ENCODE measurements at places on chromosomes 3 and 15.

DNA sequence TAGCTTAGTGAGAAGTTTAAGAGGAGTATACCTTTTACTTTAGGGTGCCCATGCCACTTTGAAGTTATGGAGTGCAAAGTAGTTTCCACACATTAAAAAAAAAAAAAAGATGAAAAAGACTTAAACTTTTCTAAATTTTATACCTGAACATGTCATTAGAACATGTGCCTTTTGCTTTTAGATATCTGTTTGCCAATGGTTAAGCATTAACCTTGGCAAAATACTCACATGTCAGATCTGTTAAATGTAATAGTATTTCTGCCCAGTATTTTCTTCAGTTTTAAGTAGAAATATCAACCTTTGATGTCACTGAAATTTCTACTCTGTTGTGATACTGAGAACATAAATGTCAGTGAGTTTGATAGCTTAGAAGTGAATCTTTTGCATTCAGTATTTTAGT is 12.2 kb downstream of the ZFAND6 start:
- DNase-seq, result no peak

- DNase-seq, result no peak
These were observed 213.8 kb downstream of the RPLP1 start for GRCh38 chr15:69666441-69666882.

DNA sequence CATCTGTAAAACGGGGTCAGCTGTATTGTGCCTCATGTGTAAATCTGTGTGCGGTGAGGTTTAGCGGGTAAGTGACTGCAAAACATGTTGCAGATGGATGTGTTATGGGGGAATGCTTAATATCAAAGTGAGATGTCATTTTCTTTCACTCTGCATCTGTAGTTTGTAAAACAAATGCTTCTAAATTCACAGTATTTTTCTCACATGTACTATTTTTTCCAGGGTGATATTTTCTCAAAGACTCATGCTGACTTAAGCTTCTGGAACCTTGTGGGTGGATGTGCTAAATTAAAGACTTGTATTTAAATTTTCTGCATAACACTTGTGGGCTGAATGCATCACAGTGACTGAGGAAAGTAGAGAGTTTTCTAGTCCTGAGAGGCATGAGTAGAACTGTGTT is 115.2 kb upstream of the TP63 start:
- DNase-seq, result no peak

DNA sequence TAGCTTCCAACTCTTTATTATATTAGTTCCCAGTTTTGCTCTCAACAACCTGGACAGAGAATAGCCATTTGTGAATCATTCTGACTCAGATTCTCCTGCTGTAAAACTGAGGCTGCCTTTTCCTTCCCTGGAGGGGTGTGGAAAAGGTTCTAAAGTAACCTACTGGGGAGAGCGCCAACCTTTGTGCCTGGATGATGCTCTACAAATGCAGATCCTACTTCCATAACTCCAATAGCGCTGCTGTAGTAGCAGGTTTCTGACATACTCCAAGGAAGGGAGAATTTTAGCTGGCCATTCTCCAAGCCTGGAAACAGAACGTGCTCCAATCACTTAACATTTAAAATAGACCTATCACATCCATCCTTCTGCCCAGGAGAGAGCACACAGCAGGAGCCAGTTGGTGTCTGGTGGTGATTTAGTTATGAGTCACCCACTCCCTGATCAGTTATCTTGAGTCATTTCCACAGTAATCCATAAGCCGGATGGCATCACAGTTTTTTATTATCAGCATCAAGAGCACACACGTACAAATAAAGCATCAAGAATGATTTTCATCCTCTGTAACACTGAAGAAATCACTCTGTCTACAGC is 38.3 kb downstream of the MYH15 start:
- no peak for DNase-seq

DNA sequence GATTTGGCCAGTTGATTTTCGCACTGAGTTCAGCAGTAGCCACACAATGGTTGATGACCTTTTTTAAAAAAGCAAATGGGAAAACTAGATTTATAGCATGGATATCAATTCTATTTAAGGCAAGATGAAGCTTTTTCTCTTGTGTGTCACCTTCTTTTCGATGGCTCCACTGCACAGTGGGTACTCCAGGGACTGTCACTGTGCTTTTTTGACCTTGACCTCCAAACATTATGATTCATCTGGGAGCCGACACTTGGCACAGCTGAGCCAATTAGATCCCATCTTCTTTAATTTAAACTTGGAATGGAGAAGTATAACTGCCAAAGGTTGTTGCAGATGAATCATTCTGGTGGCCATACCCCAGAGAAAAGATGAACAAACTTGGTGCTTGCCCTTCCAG is 367.3 kb downstream of the EPHA6 start:
- DNase-seq, result no peak

- DNase-seq, result no peak
These were observed 88.2 kb downstream of the RAB11A start for GRCh38 chr15:65957451-65957850.

DNA sequence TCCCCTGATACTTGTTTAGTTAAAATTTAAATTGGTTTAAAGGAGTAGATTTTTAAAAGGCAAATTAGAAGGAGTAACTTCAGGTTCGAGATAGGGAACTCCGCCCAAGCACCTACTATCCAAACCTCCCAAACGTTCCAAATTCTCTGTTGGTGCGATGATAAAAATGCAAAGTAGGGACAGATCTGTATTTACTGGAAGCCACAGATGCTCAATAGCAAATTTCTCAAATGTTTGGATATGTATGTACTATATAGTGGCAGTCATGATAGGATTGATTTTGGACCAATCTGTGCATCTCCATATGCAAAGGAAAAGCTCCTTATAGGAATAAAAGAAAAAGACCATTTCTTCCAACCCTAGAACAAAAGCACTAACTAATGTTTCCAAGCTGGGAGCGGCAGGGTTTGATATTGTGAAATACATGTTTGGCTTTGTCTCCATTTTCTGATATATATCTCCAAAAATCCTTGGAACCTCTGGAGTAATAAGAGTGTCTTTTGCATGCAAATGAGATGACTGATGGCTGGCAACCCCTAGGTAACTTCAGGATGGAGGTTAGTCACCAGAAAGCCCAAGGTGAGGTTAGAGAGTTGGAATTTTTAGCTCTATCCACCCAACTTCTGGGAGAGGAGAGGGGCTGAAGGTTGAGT is 15.6 kb downstream of the RTP2 start:
- DNase-seq, result no peak

DNA sequence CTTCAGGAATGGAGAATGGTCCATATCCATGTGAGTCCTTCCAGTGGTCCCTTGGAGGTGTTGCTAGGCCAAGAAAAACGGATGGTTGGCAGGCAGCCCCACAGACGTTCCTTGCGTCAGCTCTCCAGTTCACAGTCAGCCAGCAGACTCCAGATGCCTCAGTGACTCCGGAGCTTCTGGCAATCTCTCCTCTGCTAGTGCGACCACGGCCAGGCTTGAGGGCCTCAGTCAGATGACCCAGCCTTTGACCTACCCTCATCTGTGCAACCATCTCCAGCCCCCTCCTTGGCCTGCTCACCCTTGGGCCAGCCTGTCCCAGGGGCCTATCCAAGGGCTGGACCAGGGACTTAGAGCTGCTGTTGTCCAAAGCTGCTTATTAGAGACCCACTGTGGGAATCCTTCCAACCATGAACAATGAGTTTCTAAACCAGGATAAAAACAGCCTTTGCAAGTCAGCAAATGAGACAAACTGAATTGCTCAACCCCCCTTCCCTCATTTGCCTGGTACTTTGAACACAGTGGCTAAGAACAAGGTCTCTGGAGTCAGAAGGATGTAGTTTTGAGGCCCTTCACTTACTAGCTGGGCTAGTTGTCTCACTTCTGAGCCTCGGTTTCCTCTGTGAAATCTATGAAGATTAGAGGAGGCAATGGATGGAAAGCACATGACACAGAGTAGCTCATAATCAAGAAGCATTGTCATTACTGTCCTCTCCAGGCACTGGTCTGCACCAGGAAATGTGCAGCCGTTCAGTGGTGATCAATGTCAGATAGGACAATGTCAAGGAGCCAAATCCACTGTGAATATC is 44.8 kb downstream of the ANP32A start:
- DNase-seq, result no peak

DNA sequence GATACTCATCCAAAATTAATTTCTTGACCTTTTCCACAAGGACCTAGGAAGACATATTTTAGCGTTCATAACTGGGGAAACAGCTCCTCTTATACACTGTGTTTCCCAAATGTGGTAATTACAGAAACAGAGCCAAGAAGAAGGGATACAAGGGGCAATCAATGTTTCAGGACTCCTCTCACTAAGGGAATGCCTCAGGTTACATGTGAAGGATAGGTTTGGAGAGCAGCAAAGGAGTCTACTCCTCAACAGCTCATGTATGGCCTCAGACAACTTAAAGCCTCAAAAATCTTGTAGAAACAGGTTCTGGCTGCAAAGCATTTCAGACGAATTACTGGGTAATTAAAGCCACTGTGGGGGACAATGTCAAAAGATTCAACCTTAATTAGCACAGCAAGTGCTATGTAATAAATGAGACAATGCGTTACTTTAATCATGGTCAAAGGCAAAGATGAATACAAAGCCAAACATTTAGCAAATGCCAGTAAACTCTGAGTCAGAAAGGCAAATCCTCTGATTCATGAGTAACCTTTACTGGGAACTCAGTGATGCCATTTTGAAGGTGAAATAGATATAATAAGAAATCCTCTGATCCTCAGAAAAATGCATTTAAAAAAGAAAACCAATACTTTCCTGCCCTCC is 1111.2 kb downstream of the TUSC7 start:
- DNase-seq, result no peak

DNA sequence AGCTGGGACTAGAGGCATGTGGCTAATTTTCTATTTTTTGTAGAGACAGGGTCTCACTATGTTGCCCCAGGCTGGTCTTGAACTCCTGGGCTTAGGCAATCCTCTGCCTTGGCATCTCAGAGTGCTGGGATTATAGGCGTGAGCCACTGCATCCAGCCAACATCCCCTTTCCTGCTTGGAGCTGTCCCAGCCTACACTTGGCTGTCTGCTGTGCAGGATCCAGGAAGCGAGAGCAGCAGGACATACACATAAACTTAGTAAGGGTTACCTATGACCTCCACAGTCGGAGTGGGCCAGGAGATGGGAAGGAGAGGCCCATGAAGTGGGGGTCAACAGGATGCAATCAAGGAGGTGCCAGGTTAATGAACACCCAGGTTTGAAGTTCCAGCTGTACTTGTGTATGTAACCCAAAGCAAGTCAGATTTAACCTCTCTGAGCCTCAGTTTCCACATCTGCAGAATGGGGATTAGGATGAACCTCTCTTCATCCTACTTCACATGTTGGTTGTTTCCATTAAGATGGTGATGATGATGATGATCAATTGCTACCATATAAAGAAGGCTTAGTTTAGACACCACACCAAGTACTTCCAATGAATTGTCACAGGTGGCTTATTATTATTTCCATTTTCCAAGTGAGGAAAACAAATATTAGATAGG is 69.5 kb upstream of the OXTR start:
- no peak for DNase-seq

GRCh38 chr15:31255732-31256377 is 70.8 kb upstream of the KLF13 start:
- DNase-seq, result no peak

GRCh38 chr3:28699283-28699682 is 350.7 kb upstream of the AZI2 start:
- no peak for DNase-seq

DNA sequence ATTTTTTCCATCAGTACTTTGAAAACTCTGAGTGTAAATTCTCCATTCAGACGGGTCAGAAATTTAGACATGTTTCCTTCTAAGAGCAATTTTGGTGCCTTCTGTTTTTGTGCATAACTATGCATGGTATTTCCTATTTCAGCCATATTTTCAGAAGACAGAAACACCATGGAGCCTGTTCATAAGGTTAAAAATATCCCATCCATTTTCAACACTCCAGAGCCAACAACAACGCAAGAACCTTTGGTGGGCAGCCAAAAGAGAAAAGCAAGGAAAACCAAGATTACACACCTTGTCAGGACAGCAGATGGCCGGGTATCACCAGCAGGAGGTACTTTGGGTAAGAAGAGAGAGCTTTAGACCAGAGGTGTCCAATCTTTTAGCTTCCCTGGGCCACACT is 275.6 kb downstream of the BBX start:
- DNase-seq, result no peak

GRCh38 chr3:193701953-193702635 is 109.1 kb downstream of the OPA1 start:
- DNase-seq, result no peak

DNA sequence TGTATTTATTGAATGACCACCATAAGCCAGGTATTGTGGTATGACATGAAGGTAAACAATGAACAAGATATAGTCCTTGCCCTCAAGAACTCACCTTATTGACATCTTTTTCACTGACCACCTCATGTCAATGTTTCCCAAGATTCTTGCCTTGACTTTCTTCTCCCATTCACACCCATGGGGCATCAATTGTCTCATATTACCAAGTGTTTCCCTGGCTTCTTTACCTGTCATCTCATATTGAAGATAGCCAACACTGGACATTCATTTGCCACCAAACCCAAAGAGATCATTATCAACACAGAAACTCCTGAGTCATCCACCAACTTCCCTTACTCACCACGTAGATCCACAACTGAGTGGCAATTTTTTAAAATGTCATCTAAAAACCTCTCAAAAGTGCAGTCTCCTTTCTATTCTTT is 2.2 kb downstream of the EFHB start:
- DNase-seq, result no peak

DNA sequence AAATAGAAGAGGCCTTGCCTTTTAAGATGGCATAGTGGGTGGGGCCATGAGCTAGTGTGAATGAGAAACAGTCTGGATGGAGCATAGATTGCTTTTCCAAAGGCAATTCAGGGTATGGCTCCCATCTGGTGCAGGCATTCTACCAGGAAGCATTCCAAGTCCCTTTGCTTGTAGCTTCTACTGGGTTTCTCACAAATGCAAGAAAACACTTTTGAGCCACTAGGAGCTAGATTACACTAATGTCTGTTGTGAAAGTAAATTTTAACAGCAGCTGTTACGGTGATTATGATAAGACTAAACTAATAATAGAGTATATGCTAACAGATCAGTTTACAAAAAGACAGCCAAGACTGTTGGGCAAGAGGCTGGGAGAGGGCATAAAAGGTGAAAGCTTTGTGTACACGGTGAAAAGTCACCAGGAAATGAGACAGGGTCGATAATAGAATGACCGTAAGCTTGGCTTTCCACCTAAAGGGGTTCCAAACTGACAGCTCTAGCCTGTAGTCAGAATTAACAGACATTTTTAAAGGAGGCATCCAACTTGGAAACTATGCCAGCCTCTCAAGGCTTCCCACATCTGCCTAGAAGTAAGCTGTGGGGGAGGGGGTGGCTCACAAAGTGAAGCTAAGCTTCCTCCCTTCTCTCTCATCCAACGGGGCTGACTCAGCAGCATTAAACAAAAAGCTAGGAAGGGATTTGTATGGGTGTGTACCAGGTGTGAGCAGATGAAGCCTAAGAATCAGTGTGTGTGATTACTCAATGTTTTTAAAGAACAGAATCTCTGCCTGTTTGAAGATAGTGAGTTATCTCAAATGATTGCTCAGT is 61.1 kb upstream of the GPD1L start:
- DNase-seq, result no peak

All from stimulated activated CD8-positive, alpha-beta memory T cell treated with anti-CD3 and anti-CD28 coated beads, Interleukin-2, amount 100 ng/mL, for 1 hour (primary cell).